Sciatic nerve (tissue), 2 donors: ENCODE measurements at places on chromosomes 6 and 20.

DNA sequence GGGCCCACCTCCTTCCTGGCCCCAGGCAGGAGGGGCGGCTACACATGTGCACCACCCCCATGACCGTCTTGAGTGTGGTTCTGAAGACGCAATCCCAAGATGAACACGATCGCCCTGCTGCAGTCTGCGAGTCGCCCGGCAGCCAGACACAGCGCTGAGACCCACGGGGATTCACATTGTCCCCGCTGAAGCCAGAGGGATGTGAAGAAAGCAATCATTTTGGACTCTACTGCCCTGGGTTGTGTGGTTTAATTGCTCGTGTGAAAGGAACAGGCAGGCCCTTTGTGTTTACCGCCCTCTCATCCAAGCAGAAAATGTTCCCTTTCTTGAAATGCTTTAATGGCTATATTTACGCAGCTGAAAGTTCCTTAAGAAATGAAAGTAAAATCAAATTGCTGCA, 279.5 kb downstream of the TAF4 start:
- DNase-seq = no peak

GRCh38 chr20:10718661-10719060, 44.9 kb upstream of the JAG1 start:
- DNase-seq = no peak

GRCh38 chr6:38143191-38144150, 323.9 kb downstream of the ZFAND3 start:
- DNase-seq = no peak

DNA sequence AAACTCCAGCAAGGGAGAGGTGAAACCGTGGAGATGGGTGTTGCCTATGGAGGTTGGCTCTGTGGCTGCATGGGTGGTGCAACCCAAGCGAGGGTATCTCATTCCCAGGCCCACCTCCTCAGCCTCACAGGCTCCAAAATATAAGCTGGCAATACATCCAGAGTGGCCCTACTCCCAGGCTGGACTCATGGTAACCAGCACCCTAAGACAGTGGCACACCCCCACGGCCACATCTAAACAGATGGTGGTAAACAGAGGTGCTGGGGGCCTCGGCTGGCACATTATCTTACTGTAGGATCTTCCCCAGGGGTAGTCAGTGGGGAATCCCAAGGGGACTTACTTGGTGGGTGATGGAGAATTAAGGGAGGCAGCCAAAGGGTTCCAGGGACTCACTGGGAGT, 33.7 kb upstream of the CCND3 start:
- DNase-seq = peak; percentile 22
